ENCODE measurements at places on chromosomes 5 and 9.
A peak's percentile ranks its signal among the peaks of the same experiment; 100 is the strongest.

DNA sequence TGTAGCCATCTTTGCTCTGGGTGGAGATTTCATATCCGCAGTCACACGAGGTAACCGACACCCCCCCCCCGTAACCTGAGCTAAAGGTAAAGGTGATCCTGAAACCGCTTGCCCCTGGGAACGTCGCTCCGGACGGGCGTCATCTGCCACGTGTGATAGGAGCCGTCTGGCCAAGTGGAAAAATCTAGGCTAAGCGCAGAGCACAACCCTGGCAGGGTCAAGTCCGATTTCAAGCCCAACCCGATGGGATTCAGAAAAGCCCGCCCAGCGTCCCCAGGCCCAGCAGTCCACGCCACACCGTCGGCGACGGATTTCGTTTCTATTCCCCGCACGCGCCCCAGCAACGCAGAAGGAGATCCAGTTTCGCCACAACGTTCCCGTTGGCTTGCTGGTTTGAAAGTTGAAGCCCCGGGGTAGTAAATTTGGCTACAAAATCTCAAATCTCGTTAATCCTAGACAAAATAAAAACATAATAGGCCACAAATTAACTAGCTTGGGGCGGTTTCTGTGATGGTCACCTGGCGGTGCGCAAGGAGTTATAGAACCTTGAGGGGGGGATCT is 32.4 kb upstream of the NFIB start:
- no peak for DNase-seq

DNA sequence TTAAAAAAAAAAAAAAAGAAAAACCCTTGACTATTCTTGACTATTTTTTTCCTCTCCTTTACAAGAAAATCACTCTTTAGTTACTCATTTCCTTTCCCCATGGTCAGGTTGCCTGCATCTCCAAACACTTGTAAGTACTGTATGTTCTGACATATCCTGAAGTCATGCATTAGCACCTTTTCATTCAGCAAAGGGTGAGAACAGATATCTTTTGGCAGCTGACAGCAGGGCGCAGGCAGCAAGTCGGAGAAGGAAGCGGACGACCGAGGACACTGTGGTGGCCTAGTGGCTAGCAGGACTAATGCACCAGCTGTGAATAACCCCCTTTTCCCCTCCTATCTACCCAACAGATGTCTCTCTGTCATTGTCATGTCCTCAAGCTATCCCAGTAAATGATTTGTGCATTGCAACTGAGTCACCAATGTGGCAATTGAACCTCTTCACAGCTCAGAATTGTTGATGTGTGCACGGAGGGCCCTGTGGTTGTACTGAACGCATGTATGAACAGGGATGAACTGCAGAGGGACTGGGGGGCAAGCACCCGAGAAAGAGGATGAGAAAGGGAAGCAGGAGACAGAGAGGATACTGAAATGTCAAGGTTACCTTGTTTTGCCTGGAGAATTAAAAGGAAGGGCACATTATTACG is 996.0 kb upstream of the ARRDC3 start:
- DNase-seq, result no peak

GRCh38 chr9:105053209-105053652 is 125.3 kb upstream of the ABCA1 start:
- DNase-seq, result peak; percentile 62

- DNase-seq, result no peak
These were observed 32.9 kb downstream of the PALM2AKAP2 start for GRCh38 chr9:109812818-109813281.

- DNase-seq, result no peak
These were observed 34.7 kb downstream of the DAP start for GRCh38 chr5:10726179-10726912.

DNA sequence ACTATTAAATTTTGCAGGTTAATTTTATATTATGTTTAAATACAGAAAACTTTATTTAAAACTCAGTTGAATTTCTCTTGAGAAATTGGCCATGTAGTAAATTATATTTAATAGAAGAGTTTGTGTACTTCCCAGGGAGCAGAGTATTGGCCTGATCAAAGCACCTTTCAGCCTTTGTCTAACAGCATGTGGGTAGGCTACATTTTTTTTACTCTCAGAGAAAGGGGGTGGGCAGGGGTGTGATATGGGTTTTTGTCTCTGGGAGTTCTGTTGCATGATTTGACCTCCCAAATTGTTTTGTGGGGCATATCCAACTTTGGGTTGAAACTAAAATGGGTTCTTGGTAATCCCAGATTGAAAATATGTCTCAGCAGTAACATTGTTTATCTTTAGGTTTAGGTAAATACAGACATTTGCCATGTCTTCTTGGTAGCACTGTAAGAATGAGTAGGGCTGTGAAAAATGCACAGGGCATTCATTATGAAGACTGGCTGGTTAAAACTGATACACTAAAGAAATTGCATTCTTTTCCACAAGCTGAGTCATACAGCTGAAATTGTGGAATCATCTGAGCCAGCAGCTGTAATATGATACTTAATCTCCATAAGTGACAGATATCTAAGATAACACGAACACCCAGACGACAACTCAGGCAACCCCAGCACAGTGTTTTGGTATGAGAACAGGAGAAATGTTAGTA is 75.4 kb upstream of the CDKN2B start:
- no peak for DNase-seq

Measured in stimulated activated naive CD8-positive, alpha-beta T cell treated with anti-CD3 and anti-CD28 coated beads, Interleukin-15, Interleukin-2, amounts not matched to agents 100 U/mL and 50 U/mL, for 24 hours (primary cell).